ENCODE measurements at places on chromosomes 7 and 10.

DNA sequence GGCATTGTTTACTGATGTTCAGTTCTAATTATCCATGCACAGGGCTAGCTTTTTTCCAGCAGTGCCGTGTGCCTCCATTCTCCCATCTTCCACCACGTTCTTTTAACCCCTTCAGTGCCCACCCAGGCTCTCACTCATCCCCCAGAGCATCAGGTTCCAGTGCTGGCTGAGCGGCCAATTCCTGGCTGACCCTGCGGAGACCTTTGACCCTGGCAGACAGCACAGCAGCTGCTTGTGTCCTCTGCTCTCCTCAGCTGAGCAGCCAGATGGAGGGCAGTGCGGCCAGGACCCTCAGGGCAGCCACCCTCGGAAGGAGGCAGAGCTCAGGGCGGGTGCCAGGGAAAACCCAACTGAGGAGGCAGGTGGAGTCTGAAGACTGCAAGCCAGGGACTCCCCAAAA lies 48.4 kb downstream of the ZNF503 start:
- no peak for DNase-seq

DNA sequence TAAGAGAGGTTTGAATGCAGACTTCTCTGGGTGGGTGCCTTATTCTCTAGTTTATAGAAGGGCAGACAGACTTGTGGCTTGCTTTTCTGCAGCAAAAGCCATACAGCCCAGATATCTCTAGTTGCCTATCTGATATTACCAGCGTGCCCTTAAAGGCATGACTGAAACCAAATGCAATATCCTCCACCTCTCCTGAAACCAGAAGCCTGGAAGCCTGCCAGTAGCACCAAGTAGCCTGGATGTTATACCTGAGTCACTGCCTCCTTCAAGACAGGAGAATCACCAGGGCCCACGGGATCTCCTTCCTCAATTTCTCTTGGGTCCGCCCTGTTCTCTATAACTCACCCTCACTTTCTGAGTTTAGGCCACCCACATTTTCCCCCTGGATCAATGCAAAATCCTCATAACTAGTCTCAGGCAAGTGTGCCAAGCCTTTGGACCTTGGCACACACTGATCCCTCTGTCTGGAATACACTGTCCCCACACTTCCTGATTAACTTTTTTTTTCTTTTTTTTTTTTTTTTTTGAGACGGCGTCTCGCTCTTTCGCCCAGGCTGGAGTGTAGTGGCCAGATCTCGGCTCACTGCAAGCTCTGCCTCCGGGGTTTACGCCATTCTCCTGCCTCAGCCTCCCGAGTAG lies 638.4 kb downstream of the GALNT17 start:
- DNase-seq: peak; percentile 58

- no peak for DNase-seq
Observed at GRCh38 chr10:106987362-106987761, 177.1 kb downstream of the SORCS1 start.

- DNase-seq: no peak
Observed at GRCh38 chr7:50363327-50364060, 59.0 kb downstream of the IKZF1 start.

DNA sequence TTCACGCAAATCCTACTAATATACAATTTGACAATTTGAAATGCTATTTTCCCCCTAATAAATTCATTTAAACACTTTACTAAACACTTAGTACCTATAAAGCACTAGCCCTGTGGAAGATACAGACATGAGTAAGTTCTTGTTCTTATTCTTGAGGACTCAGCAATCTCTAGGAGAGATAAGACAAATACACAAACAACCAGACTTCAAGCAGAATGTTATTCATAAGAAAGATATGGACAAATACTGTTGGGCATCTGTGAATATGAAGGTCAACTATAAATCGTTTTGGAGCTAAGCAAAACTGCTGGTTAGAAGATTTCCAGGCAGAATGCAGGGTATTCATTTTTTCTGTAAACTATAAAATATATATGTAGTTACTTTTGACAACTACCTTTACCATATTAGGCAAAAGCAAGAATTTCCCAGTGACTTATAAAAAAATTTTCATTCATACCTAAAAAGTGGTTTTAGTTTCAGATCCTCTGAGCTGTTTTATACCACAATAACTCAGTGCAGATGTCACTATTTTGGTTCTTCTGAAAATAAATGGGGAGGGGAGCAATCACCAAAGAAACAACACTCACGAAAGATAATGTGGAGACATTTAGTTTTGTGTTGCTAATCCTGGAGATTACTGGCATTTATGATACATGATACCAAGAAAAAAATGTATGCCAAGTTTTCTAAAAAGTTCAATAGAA lies 3.8 kb downstream of the VPS41 start:
- DNase-seq: peak; percentile 15

DNA sequence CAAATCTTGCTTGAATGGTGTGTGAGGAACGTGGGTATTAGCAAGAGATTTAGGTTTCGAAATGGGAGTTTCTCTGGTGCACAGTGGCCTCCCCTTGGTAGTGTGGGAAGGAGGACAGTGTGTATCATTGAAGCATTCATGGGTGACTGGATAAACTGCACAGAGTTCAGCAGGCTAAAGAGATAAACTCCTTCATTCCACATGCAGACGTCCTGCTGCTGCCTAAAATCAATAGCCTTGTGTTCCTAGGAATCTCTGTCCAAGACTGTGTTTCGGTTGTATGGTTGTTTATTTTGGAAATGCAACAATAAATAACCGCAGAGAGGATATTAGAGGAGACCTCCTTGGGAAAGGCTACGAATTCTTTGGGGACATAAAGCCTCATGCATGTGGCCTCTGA lies 100.9 kb upstream of the FAM171A1 start:
- no peak for DNase-seq

DNA sequence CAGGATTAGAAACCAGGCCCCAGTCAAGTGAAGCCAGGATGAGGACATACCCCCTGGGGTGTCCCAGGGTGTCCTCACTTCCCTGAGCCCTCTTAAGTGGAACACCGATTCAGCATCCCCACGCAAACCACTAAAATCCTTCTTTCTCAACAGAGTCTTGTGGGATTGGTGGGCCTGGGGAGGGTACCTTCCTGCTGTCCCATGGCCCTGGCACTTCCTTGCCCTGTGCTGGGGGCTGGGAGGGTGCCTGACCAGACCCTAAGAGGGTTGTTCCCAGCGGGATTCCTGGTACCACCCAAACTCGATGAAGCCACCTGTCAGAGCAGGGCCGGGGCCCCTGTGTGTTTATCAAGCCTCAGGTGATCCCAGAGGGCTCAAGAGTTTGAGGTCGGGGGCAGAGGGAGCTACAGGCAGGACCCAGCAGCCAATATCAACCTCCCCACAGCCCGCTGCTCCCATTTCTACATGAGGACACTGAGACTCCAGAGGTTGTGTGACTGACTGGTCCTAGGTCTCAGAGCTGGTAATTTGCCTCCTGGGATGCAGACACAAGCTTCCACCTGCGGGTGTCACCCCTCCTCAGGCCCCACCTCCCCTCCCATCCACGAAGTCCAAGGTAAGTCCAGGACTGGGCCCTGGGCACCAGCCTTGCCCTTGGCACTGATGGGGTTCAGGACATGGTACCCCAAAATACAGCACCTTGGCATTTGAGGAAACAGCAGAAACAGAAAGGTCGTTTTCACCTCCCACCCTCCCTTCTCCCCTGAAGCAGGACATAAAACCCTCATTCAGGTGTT lies 31.4 kb downstream of the OAT start:
- no peak for DNase-seq

- no peak for DNase-seq
Observed at GRCh38 chr7:100568176-100568895, 5.4 kb downstream of the SAP25 start.

DNA sequence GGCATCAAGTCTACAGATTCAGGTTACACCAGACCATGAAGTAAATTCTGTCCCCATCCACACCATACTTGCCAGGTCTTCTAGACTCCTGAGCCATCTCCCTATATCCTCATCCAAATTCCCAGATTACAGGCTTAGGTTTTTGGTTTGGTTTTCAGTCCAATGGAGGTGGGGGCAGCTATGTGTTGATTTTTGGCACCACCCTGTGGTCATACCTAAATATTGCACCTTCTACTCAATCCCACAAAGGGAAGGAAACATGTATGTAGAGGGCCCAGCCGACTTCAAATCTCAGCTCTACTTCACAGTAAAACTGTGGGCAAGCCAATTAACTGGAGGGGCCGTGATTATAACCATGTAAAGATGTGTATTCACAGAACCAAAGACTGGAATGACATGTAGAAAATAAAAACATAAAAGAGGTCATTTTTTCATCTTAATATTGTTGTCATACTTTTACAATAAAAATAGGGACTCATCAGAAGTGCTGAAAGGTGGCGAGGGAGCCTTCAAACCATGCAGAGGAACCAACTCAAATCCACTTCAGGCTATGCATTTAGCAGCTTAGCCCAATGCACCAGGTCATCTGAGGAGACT lies 19.8 kb downstream of the ERCC6 start:
- peak; percentile 41 for DNase-seq

GRCh38 chr7:97418312-97418711 lies 300.8 kb downstream of the SDHAF3 start:
- no peak for DNase-seq

DNA sequence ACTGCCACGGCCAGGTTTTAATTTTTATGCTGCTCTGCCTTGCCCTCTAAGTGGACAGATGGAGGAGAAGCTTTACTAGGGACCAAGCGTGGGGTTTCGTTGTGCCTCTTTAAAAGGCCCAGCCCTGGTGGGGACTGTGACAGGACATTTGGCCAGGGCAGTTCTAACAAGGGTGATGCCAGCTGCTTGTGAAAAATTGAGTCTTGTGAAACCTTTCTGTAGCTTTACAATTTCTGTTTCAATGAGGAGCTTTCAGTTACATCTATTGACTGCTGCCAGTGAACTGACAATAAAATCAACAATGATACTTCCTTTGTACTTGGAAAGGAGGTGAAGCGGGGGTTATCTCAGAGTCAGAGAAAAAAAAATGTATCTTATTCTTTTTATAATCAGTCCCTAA lies 233.1 kb upstream of the CSTF2T start:
- DNase-seq: no peak

DNA sequence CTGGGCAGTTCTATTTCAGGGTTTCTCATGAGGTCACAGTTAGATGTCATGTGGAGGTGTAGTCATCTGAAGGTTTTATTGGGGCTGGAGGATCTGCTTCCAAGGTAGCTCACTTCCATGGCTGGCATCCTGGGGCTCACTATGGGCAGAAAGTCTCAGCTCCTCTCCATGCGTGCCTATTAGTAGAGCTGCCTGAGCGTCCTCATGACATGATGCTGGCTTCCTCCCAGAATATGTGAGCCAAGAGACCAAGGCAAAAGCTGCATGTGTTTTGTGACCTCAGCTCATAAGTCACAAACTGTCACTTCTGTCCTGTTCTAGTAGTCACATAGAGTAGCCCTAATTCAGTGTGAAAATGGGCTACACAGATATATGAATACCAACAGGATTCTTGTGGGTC lies 524.4 kb downstream of the SUGCT start:
- no peak for DNase-seq

GRCh38 chr10:123399276-123399839 lies 245.2 kb downstream of the BUB3 start:
- no peak for DNase-seq

- peak; percentile 54 for DNase-seq
Observed at GRCh38 chr10:129030996-129031843, 435.8 kb upstream of the MGMT start.

- no peak for DNase-seq
Observed at GRCh38 chr7:23467291-23467805, 2.9 kb downstream of the IGF2BP3 start.

GRCh38 chr7:130288829-130289228 lies 4.1 kb upstream of the CPA4 start:
- DNase-seq: no peak

GRCh38 chr7:105691082-105691679 lies 109.9 kb upstream of the EFCAB10 start:
- DNase-seq: peak; percentile 79

DNA sequence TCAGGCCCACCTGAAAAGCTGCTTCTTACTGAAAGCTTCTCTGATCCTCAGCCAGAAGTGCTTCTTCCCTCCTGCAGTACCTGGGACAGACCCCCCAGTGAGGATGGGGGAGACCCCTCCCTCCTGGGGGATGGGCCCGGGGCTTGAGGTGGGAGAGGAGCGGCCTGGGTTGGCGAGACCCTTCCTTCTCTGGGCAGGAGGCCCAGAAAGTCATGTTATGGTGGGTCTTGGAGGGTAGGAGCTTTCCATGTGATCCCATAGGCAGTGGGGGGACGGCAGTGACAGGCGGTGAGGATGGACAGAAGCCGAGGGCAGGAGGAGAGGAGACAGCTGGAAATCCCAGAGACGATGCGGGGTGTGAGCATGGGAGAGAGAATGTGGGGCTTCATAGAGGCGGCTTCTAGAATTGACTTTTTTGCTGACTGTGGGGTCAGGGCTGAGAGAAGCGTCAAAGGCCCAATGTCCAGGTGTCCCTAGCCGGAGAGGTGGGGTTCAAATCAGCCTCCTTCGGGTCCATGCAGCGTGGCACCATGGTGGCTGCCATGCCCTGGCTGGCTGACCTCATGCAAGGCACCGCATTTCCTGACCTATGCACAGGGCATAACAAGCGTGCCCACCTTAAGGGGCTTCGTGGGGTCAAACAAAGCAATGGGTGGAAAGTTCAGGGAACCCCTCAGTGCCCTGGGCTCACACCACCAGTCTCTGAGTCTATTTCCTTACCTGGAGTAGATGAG lies 154.0 kb downstream of the UBE2H start:
- DNase-seq: no peak
